ENCODE measurements at places on chromosomes 13 and 19.

DNA sequence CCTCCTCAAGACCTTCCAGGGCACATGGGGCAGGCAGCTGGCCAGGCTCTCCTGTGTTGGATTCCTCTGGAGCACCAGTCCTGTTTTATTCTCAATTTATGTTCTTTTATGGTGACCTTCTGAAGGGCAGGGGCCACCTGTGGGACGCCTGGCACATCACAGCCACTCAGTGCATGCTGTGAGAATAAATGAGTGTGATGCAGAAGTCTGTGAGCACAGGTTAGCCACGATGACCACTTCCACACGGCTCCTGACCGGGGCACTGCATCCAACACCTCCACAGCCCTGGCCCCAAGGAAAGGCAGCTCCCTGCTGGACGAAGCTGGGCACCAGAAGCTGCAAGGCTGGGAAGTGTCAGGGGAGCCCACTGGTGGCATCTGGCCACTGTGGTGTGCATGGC is 122.8 kb downstream of the CRYL1 start:
- DNase-seq, result no peak

- DNase-seq, result peak; percentile 26
These were observed 87.8 kb downstream of the MAB21L1 start for GRCh38 chr13:35388441-35389355.

- DNase-seq, result peak; percentile 46
These were observed 5.6 kb downstream of the ICAM5 start for GRCh38 chr19:10295305-10295846.

GRCh38 chr19:12840091-12841079 is 2.1 kb downstream of the MAST1 start:
- peak; percentile 77 for DNase-seq

- no peak for DNase-seq
These were observed 45.1 kb downstream of the GAS6 start for GRCh38 chr13:113818700-113819295.

GRCh38 chr19:9865732-9866501 is 30.8 kb downstream of the PIN1 start:
- no peak for DNase-seq
